ENCODE measurements at places on chromosomes 7 and 10.

GRCh38 chr7:24731313-24731712 is 26.0 kb downstream of the GSDME start:
- no peak for DNase-seq

- DNase-seq: no peak
Observed at GRCh38 chr7:103905997-103906396, 83.5 kb downstream of the RELN start.

DNA sequence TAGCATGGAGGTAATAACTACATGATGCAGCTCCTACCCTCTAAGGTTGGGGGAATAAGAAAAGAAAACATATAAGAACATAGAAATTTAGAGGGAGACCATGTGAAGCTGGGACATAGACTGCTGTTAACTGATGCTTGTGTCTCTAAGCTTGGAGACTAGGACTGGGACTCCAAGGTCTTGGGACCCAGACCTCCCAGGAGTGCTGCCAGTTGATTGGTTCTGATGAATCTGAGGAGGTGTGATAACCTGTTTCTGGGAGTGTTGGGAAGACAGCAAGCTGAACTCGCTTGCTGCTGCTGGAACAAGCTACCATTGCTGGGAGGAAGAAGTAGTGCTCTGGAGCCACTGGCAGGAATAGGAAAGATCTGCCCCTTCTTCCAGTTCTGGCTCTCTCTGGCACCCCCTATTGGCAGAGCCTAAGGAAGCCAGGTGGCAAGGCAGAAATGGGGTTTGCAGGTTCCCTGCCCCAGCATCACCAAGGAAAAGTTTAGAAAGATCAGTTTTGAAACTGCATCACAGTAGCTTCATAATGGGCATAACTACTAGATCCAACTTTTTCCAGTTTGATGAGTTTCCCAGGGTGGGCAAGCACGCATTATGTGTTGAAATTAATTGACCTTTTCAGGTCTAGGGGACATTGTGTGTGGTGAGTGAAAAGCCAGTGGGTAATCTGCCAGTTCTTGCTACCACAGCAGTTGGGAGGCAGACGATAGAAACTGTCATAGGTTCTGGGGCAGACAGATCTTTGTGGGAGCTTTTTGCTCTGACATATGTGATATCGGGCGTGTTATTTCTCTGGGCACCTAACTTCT is 140.7 kb downstream of the SND1 start:
- no peak for DNase-seq

- no peak for DNase-seq
Observed at GRCh38 chr7:94738071-94738470, 82.1 kb upstream of the SGCE start.

DNA sequence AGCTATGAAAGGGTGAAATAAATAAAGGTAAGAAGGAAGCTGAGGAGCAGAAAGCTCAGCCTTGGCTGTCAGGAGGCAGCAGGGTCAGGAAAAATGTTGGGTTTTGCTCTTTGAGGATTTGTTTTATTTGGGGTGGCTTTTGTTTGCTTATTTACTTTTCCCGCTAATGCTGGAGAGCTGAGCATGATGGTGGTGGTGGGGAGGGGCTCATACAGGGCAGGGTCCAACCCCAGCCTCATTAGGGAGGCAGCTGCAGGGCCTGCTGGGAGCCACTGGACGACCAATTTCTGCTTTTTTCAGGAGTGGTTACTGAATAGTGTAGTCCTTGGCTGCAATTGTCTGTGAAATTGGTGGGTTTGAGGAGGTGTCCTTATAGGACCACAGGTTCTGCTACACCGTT is 36.3 kb downstream of the CCM2 start:
- DNase-seq: no peak

DNA sequence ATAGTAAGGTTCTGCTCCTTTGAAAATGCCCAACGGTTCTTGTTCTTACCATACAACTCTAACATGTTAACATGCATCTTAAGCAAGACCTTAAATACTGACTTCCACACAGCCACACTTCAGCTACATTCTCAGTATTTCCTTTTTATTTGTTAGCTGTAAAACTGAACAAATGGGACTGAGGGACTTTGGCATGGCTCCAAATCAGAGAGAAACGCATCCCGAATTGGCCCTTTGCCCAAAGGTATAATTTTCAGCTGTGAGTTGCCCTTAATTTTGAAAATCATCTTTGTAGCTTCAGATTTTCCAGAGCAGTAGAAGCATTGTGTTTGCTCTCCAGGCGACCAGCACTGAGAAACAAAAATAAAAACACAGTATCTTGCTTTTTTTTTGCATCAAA is 56.4 kb downstream of the NEUROD6 start:
- DNase-seq: no peak

DNA sequence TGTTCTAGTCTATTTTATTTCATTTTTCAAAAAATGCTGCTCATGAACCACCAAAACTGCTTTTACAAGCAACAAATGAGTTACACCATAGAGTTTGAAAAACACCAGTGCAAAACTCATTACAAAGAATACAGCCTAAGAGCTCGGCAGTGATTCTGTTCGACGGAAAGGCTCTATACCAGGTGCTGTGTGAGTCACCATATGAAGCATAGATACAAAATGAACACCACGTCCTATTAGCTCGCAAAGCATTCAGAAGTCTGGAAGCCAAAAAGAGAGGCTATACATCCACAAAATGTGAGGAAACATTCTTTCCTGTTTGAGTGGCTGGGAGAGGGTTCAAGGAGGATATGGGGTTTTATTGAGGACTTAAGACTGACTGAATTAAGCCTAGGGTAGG is 136.1 kb downstream of the ATE1 start:
- no peak for DNase-seq

GRCh38 chr10:2895594-2896196 is 171.7 kb upstream of the PFKP start:
- no peak for DNase-seq

DNA sequence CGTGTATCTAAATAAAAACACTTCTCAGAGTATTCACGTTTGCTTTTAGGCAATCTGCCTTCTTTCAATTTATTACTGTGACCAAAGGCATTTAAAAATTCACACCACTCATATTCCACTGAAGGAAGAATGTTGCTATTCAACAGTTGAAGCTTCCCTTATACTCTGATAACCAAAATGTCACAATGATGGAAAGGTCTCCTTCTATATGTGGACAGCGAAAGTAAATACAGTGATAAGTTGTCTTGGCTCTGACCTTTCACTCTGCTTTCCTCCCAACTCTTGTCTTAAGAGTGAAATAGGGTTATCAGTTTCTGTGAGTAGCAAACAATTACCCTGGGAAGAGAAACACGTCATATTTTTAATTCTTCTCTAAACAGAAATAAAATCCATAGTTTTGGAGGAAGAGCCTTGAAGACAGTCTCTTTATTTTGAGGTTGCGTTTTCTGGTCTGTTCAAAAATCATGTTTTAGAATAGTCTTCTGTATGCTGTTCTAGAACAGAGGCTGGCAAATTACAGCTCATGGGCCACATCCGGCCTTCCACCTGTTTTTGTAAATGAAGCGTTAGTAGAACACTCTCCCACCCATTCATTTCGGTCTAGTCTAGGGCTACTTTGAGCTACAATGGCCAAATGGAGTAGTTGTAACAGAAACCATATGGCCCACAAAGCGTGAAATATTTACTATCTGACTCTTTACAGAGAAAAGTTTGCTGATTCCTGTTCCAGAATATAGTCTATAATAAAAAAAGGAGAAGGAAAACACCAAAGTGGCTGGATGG is 41.3 kb downstream of the ETV1 start:
- DNase-seq: no peak

DNA sequence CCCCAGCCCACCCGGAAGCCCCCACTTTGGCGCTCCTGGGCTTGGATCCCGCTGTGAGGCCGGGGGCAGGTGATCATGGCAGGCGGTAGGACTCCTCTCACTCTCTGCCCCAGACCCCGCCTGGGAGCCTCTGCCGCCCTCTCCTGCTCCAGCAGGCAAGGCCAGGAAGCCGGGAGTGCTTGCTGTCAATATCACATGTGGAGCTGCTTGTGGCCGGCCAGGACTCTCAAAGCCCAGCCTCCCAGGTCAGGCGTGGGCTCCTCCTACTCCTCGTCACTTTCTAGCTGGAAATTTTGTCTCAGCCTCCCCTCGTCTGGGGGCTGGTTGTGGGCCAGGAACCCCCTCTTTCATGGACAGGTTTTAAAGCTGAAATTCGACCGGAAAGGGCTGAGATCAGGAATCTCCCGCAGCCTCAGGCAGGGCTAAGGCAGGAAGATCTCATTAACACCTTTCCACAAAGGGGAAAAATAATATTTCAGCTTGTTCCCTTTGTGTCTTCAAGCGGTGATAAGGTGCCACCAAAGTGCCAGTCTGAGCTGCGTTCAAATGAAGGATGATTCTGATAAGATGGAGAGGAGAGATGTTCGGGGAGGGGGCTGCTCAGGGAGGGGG is 273.6 kb upstream of the PODXL start:
- no peak for DNase-seq

GRCh38 chr7:92832534-92833023 is 3.8 kb downstream of the CDK6 start:
- DNase-seq: no peak

DNA sequence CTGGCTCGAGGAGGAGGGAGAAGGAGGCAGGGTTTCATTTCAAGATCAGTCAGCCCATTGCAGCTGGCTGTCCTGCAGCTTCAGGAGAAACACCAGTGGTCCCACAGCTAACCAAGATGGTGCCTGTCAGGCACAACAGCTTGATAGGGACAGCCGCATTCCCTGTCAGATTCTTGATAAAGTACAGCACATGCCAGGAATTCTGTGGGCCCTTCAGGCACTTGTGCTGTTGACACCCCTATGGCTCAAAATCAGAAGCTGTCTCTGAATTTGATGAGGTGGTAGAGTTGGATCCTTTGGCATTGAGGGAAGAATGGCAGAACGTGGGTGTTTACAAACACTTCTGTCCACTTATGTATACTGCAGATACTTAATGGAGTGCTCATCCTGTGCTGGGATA is 354.3 kb downstream of the KCNMA1 start:
- DNase-seq: no peak

DNA sequence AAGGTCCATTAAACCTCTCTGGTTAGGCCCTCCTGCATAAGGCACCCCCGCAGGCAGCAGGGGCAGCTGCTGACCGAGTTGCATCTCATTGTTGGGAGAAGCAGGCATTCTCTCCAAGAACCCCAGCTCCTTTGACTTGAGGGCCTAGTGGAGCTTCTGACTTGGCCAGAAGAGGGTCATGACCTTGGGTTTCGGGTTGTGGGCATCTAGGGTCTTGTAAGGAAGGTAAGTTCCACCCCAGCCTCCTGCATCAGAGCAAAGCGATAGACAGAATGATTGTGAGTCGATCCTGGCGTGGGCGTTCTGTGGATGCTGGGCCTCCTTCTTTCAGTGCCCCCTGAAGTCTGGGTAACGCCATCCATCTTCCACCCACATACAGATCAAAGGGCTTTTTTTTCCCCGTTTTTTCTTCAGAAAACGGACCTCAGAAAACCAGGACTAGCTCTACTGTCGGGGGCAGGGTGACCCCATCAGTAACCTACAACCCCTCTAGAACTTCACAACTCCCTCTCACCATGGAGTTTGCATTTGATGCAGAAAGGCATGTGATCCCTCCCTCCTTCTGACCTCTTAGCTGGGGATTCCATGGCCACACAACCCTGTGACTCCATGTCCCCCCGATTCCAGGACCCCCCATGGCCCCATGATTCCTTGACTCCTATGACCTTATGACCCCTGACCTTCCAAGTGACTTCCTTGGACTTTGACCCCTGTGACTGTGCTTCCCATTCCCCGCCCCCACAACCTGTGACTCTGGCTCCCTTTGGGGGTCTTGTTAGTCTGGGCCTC is 3.0 kb downstream of the SEMA4G start:
- DNase-seq: no peak

- no peak for DNase-seq
Observed at GRCh38 chr7:35652124-35652523, 42.8 kb downstream of the HERPUD2 start.

DNA sequence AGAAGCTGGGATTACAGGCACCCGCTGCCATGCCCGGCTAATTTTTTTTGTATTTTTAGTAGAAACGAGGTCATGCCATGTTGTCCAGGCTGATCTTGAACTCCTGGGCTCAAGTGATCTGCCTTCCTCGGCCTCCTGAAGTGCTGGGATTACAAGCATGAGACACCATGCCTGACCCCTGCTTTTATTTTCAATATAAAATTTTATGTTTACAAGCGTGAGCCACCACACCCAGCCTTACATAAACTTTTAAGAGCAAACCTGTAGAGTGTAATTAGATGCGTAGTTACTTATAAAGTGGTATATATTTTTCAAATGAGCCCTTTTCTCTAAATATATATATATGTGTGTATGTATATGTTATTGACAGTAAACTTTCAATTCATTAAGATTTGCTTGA is 8.7 kb downstream of the CNNM2 start:
- DNase-seq: no peak

DNA sequence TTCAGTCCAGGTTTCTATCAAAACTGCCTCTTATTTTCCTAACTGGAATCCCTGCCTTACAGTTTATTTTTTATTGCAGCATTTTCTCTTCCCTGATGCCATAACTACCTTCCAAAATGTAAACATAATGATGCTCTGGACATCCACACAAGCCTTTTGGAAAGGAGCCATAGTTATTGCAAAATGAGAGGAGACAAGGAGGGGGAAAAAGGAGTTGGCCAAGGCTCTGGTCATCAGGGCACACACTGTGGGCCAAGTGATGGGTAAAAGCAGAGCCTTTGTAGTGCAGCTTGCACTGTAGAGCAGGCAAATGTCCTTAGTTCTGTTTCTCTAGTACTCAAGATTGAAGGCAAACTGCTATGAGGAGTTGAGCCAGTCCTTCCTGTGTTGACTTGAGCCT is 289.3 kb upstream of the MTPN start:
- no peak for DNase-seq

GRCh38 chr7:134826105-134826504 is 46.7 kb downstream of the CALD1 start:
- no peak for DNase-seq

- no peak for DNase-seq
Observed at GRCh38 chr10:32582946-32583345, 137.0 kb downstream of the CCDC7 start.

DNA sequence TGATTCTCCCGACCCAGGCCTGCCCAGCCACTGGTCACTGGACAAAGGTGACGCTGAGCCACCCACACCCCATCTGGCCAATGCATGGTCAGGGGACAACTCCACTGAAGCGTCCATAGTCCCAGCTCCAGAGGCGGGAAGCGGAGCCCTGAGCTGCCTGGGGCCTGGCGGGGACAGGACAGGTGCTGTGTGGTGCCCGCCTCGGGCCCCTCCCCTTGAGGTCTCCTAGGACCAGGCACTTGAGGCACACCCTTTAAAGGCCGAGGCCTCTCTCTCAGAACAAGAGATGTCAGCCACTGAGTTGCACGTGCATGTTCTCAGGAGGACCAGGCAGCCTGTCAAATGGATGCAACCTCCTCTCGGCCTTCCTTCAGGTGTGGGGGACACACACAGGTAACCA is 52.5 kb upstream of the PPP2R2D start:
- no peak for DNase-seq

DNA sequence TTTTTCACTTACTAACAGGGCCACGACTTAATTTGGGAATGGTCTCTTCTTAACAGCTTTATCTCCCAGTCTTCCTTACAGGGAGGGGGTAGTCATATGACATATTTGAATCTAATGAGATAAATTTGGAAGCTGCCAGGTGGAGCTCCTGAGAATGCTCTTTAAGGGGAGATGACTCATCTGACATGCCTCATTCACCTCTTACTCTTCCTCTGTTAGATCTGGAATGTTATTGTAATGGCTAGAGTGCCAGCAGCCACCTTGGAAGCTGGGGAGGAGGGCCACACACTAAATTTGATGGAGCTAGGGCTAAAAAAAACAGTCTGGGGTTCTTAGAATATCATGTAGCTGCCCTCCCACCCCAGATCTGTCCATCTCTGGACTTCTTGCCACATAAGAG is 22.7 kb downstream of the HECW1 start:
- DNase-seq: no peak

Data from DMS79 treated with DMSO at 0.1 percent for 48 hours (cell line).